ENCODE measurements at places on chromosomes 12 and 14.

GRCh38 chr14:103444837-103445524, 59.8 kb downstream of the MARK3 start:
- no peak for DNase-seq

- DNase-seq, result no peak
These were observed 545 bp upstream of the GALNT9 start for GRCh38 chr12:132329720-132330548.

DNA sequence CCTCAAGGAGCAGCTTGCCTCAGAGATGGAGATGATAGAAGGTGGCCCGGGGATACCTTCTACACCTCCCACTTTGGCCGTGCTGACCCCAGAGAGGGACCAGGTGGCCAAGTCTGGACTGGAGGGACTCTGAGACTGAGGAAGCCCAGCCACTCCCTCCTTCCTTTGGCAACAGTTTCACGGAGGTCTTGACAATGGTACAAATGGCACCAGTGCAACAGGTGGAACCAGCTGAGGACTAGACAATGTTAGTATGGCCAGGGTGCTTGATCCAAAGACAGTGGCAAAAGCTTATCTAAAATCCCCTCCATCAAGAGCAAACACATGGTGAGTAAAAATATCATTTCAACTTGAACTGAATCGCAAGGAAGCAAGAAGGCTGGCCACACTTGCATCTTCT, 117.4 kb downstream of the FOXN3 start:
- DNase-seq, result no peak

DNA sequence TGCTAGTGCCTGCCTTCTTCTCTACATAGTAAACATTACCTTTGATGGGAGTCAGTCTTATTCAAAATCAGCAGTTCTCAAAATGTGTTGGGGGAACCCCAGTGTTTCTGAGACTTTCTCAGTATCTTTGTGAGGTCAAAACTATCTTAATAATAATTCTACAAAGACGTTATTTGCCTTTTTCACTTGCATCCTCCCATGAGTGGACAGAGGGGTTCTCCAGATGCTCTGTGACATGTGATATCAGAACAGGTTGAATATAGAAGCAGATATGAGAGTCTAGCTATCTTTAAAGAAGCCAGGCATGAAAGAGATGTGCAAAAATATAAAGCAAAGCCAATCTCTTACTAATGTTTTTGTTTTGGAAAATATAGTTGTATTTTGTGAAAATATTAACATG, 144.7 kb downstream of the KTN1 start:
- no peak for DNase-seq

GRCh38 chr14:91947475-91948184, at the start of gene FBLN5:
Gene FBLN5 (minus strand): TSS chr14:91947694. CDS start chr14:91947229, 465 bp downstream.
- DNase-seq, result peak; percentile 87

- no peak for DNase-seq
These were observed 4.4 kb downstream of the WNT5B start for GRCh38 chr12:1633459-1633858.

DNA sequence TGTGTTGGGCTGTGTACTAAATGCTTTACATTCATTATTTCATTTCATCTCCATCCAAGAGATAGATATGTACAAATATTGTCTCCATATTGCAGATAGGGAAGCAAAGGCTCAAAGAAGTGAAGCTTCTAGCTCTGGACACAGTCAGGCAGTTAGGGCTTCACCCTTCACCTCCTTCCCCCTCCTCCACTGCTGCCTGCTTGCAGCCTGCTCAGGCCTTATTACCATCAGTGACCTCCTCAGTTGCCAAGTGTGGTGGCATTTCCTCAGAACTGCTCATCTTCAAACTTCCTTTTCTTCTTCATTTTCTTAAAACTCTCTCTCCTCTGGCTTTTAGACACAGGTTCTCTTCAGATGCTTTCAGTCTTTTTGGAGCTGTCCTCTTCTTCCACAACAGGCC, 4.7 kb upstream of the GPATCH2L start:
- DNase-seq, result no peak

DNA sequence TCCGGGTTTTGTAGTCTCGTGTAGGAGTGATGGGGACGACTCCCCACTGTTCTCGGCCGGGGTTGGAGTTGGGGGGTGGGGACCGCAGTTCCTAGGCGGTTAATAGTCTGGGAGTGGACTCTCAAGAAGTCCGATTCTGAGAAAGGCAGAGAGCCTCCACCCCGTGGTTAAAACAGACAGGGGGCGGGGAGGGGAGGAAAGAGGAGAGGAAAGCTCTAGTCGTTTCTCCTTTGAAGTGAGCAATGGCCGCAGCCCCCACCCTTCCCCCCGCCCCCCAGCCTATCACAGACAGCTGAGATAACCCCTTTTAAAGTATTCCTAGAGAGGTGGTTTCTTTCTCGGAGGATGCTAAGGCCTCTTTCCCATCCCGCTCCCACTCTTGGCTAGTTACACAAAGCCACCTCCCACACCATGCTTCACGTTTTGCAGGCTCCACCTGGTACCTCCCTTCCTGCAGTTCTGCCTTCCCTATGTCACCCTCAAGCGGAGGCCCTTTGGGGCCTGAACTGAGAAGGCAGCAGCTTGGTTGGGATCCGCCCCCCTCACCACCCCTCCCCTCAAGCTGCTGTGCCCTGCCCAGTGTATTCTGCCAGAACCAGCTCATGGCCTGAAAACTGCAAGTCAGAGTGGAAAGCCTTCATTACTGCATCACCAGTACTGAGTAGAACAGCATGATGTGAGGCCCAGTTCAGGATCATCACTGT, 853 bp downstream of the USP5 start:
- DNase-seq, result peak; percentile 66

DNA sequence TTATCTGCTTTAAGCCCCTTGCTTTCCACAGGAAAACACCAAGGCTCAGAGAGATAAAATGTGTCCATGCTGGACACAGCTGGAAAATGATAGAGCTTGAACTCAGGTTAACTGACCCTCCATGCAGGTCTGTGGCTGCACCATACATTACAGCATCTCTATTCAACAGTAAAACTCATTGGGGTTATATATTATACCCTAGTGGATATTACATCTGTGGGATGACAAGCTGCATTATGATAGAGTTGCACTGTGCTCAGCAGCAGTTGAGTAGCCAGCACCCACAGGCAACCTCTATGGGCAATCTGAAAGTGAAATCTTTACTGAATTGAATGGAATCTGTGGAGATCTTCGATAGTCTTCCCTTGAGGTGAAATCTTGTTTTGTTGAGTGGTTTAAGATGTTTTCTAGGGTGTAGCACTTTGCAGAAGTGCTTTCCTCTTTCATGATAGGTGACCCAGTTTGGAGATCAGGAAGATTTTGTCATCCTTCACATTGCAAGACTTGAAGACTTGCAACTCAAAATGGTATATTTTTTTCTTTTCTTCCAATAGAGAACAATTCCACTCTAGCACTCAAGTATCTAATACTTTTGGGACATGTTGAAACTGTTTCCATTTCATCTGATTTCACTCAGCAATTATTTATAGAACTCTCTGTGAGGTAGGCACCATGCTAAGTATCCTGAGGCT, 389.2 kb downstream of the RAD51B start:
- no peak for DNase-seq

GRCh38 chr12:96510306-96510764, 21.0 kb downstream of the CFAP54 start:
- DNase-seq, result no peak

DNA sequence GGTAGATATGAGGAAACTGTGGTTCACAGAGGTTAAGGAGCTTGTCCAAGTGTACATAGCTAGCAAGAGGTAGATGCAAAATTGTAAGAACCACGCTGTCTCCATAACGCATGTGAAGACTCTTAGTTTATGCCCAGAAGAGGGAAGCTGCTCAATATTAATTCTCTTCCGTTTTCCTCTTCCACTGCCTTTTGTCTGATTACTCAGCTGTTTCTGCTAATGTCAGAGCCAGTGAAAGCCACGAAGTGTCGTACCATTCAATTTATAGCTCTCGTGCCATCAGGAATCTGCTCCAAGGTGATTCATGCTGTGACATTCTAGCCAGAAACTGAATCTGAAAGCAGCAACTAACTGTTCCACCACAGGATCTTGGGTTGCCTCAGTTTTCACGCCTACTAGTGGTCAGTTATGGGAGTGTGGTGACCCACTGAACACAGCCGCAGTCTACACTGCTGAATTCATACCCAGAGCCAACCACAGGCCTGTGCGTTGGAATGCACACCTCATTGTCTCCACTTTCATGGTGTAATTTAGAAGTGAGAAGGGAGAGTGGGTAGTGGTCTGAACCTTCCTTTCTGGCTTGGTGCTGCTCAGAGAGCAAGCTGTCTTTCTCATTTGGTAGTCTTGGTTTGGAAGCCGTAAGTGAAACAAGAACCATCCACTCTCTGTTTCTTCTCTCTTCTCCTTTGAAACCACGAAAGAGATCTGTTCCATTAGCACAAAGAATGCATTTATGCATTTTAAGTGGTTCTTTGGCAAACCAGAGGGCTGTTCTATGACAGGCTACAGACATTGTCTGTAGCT, 74.2 kb upstream of the NAP1L1 start:
- peak; percentile 53 for DNase-seq

DNA sequence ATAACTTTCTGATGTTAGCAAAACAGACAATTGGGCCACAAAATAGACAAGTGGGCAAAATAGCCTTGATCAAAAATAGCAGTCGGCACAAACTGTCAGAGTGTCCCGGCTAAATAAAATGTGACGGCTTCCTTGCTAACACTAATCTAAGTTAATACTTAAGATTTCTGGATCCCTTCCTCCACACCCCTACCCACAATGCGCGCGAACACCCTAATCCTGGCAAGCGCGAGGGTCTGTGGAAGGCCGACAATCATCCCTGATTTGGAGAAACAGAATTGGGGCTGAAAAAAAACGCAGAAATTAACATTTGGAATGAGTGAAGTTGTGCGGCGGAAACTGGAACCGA, 489 bp downstream of the CEP290 start:
- no peak for DNase-seq

DNA sequence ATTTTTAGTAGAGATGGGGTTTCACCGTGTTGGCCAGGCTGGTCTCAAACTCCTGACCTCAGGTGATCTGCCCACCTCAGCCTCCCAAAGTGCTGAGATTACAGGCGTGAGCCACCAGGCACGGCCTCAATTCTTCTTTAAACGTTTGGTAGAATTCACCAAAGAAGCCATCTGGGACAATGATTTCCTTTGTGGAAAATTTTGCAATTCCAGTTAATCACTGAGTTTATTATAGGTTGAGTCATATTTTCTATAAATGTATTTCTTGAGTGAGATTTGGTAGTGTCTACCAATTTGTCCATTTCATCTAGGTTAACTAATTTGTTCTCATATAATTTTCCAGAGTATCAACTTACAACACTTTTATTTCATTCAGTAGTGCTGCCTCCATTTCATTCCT, 683.9 kb upstream of the TMEM132C start:
- DNase-seq, result no peak

DNA sequence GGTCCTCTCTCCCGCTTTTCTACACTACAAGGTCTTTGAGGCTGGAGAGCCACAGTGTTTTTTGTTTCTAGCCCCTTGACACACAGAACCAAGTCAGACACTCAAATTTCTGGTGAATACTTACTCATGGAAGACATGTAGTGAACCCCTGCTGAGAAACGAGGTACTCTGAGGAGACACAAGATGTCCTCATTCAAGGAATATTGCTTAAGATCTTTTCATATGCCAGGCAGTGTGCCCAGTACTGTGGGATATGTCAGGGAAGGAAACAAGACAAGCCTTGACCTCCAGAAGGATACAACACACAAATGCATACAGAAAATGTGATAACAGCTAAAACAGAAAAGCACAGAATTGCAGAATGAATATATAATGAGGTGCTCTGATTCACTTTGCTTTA, 75.9 kb downstream of the TMTC1 start:
- DNase-seq, result no peak

GRCh38 chr12:80720516-80720915, 3.8 kb downstream of the MYF5 start:
- DNase-seq, result no peak

GRCh38 chr12:42284157-42284556, 41.7 kb downstream of the ZCRB1 start:
- no peak for DNase-seq

GRCh38 chr14:99850709-99851108, 57.5 kb downstream of the EML1 start:
- DNase-seq, result no peak

DNA sequence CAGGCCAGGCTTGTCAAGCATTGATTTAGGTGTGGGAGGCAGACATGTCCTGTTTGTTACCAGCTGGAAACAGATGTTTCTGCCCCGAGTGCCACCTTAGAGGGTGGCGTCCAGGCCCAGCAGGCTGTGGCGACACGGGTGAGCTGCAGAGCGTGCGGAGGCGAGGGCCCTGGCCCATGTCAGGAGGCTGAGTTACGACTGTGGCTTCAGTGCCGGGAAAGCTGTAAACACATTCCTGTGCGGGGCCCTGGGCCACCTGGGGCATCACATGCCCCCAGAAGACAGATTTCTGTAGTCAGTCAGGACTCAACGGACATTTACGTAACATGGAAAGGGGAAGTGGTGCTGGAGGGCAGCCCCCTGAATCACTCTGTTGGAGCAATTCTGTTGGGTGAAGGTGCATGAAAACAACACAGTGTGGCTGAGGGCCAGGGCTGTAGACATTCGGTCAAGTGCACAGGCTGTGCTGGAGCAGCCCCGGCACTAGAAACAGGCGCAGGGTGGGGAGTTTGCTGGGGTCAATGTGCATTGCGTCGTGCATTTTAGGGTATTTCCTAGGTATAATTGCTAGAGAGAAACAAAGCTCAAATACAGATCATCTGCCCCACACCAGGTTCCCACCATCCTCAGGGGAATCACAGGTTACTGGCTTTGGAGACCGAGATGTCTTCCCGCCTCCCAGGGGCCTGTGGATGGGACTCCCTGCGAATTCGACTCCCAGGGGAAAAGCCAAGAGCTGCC, 291.8 kb downstream of the TMEM121 start:
- no peak for DNase-seq

GRCh38 chr12:77324763-77325468, 259.5 kb upstream of the E2F7 start:
- DNase-seq, result peak; percentile 87

DNA sequence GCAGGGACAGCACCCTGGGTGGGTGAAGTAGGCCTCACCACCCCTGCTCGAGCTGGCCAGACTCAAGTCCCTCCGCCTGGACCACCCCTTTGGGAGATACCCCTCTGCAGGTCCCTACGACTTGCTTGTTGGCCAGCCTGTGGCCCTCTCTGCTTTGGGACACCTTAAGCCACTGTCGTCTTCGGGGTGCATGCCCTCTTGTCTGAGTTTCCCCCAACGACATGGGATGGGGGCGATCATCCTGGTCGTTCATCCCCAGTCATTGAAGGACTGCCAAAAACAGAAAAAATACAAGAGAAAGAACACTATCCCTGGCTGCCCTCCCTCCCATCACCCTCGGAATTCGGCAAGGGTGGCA, 151.1 kb downstream of the DPF3 start:
- DNase-seq, result no peak

GRCh38 chr12:114851981-114852380, 168.0 kb upstream of the TBX3 start:
- no peak for DNase-seq

- no peak for DNase-seq
These were observed 38.6 kb upstream of the DBX2 start for GRCh38 chr12:45089411-45090075.

DNA sequence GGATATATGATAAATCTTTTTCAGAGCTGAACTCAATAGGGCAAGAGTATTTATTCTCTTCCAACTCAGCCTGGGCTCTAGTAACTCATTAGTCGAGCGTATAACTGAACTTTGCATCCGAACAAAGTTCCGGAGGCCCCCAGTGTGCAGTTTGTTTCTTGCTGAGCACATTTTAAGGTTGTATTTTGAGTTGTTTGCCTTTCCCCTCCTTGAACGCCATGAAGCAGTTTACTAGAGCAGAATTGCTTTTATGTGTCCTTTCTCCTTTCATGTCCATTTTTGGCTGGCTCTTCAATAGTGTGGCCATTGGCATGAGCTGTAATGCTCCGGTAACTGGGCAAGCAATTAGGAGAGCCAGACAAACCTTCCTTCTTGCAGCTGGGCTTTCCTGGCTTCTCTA, 105.3 kb downstream of the WIF1 start:
- DNase-seq, result peak; percentile 29

Data from right hindlimb (tissue), 1 donor.